Muscle of back (tissue), 13 donors: ENCODE measurements at places on chromosomes 1 and 21.

DNA sequence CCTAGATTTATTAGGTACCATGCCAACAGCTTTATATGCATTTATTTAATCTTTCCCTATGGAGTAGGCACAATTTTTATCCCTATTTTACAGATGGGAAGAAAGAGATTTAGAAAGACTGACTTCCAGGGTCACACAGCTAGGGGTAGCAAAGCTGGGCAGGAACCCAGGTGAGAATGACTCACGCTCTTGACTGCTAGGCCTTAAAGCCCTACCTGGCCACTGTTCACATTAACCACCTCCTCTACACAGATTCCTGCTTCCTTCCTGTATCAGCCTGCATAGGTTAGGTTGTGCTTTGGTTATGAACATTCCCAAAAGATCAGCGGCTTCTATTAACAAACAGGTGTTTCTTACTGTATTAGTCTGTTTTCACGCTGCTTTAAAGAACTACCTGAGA is 53.2 kb downstream of the DNAJC6 start:
- no peak for DNase-seq

DNA sequence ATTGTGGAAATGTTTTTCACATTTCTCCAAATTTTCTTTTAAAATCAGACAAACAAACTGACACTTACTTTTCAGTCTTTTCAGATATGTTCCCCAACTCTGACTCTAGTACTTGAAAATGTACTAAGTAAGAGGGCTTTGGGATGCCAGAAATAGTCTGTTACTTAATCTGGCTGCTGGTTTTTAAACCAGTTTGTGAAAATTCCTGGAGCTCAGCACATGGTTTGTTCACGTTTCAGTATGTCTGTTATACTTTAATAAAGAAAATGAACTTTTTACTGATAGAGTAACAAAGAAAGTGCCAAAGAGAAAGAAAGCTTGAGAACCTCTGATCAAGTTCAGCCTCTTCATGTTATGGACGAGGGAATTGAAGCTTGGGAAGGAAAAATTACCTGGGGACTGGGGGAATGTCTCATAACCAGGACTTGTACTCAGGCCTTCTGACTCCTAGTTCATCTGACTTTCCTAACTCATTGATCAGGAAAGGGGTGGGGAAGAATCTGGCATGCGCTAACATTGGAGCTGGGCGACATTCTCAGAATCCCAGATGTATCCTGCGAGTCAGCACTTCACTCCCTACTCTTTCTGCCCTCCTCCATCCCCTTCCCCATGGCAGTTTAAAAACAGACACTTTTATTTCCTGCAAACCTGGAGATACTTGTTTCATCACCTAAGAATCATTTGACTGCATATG is 30.8 kb upstream of the DNAJC6 start:
- DNase-seq: no peak

DNA sequence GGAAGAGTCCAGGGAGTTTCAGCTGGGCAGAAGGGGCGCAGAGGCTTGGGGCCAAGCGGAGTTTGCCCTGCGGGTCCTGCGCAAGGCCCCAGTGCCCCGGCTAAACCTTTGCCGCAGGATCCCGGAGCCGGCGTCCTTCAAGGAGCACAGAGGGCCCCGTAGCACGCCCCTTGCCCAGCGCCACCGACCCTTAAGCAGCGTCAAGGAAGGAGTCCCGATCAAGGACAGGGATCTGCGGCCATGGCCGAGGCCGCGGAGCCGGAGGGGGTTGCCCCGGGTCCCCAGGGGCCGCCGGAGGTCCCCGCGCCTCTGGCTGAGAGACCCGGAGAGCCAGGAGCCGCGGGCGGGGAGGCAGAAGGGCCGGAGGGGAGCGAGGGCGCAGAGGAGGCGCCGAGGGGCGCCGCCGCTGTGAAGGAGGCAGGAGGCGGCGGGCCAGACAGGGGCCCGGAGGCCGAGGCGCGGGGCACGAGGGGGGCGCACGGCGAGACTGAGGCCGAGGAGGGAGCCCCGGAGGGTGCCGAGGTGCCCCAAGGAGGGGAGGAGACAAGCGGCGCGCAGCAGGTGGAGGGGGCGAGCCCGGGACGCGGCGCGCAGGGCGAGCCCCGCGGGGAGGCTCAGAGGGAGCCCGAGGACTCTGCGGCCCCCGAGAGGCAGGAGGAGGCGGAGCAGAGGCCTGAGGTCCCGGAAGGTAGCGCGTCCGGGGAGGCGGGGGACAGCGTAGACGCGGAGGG is 520 bp downstream of the CLIC6 start:
- no peak for DNase-seq

DNA sequence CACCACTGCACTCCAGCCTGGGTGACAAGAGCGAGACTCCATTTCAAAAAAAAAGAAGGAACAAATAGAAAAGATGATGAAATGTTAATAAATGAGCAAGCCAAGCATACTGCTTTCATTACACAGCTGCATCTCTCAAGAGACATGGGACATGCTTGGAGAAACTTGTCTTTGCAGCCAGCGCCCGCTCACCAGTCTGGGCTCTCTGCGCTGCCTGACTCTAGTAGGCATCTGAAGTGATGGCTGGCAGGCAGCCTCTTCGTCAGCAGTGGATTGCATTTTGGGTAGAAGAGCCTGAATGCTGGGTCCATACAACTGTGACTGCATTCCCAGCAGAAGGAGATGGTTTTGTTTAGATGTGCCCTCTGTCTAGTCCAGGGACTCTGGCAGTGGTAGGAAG is 48.0 kb downstream of the IL6R start:
- DNase-seq: no peak

GRCh38 chr1:237133921-237134320 is 91.9 kb downstream of the RYR2 start:
- no peak for DNase-seq

GRCh38 chr1:22331618-22332423 is 119.8 kb upstream of the ZBTB40 start:
- peak; percentile 49 for DNase-seq

GRCh38 chr1:2602866-2603520 is 16.4 kb downstream of the PRXL2B start:
- no peak for DNase-seq

DNA sequence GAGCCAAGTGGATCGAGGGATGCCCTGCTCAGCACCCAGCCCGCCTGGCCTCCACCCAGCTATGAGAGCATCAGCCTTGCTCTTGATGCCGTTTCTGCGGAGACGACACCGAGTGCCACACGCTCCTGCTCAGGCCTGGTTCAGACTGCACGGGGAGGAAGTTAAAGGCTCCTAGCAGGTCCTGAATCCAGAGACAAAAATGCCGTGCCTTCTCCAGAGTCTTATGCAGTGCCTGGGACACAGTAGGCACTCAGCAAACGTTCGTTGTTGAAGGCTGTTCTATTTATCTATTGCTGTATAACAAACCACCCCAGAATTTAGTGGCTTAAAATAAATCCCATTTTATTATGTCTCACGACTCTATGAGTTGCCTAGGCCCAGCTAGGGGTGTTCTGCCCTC is 6.8 kb upstream of the BSND start:
- DNase-seq: no peak

DNA sequence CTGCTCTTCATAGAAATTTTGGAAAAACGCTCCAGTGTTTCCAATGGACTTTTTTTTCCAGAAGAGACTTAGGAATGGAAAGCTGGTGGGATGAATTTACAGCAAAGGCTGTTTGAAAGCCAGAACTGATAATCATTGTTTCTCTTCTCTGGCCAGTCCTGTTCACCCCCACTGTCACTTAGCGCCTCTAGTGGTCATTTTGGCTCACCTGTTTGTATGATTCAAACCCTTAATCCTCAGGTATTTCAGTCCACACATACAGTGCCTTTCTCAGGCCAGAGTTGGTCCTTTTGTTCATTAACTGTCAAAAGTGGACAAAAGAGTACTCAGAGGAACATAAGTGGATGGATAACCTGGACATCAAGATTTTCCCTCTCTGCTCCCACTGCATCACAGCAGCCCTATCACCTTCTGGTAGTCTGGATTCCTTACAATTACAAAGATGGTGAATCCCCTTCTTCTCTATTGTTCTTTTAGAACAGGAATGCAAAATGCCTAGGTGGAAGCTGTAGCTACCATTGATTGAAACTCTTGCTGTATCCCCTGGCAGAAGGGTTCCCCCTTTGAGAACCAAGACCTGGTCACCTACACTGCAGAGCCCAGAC is 177.6 kb upstream of the OLFM3 start:
- no peak for DNase-seq

DNA sequence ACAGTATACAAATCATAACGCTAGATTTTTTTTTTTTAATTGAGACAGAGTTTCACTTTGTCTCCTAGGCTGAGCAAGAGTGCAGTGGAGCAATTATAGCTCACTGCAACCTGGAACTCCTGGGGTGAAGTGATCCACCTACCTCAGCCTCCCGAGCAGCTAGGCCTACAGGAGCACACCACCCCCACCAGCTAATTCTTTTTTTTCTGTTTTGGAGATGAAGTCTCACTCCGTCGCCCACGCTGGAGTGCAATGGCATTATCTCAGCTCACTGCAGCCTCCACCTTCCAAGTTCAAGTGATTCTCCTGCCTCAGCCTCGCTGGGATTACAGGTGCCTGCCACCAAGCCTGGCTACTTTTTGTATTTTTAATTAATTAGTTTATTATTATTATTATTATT is 21.3 kb downstream of the NPR1 start:
- DNase-seq: no peak

DNA sequence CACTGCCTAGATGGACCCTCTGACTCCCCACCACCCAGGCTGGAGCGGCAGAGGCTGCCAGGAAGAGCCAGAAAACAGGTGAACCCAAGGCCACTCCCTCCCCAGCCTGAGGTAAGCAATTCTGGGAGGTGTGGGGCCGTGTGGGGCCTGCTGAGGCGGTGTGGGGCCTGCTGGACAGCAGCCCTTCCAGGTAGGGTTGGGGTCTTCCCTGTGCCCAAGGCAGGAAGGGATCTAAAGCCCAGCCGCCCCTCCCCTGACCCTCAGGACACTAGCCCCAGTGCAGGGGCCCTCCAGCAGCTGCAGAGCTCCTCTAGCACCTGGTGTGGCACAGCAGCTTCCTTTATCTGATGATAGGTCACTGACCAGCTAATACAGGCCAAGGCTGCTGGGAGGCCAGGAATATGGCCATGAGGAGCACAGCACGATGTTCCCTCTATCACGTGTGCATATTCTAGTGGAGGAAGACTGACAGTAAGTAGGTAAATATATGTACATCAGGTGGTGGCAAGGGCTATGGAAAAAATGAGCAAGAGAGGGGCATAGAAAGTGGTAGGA is 86.9 kb downstream of the IER5 start:
- no peak for DNase-seq

- peak; percentile 62 for DNase-seq
Observed at GRCh38 chr1:218817691-218818465, 355.8 kb upstream of the LYPLAL1 start.

DNA sequence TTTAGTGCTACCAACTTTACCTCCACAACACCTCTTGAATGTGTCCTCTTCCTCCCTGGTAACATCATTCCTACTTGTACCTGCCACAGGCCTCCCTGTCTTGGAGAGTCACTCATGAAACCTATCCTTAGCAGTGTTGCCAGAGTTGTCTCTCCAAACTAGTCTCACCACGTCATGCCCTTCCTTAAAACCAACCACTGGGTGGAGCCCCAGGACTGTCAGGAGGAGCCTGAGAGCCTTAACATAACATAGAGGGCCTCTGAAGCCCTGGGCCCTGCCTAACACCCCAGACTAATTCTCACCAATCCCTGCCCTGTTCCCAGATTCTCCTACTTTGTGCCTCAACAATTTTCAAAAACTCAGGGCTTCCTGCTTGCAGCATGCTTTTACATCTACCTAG is 65.3 kb downstream of the ZNF697 start:
- peak; percentile 41 for DNase-seq

DNA sequence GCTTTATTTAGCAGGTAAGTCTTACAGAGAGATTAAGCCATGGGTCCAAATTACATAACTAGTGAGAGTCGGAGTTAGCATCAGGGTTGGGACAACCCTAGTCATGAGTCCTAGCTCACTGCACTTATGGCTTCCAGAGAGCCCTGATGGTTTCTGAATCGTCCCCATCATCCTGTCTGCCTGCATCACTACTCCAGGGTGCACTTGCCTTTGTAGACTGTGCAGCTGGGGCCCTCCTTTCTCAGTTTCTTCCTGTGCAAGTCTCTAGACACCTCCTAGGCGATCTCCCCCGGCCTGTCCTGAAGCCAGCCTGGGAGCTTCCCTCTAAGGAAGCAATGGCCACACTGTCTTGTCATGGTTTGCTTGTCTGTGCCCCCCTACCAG is 37.1 kb downstream of the KIAA0040 start:
- no peak for DNase-seq
